GM20000 (cell line): ENCODE measurements at places on chromosomes 1 and 21.

DNA sequence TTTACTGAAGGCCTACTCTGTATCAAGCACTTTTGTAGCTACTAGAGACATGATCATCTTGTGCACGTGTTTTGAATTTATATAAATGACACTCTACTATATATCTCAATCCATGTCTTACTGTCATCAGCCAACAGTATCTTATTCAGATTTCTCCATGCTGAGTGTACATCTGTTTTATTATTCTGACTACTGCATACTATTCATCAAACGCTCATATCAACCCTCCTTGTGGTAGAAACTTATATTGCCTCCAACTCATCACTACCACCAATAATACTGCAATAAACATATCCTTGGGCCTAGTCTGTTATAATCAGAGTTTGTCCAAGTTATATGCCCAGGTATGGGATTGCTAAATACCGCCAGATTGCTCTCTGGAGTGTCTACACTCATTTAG lies 81.6 kb upstream of the IRF2BP2 start:
- no peak for DNase-seq

DNA sequence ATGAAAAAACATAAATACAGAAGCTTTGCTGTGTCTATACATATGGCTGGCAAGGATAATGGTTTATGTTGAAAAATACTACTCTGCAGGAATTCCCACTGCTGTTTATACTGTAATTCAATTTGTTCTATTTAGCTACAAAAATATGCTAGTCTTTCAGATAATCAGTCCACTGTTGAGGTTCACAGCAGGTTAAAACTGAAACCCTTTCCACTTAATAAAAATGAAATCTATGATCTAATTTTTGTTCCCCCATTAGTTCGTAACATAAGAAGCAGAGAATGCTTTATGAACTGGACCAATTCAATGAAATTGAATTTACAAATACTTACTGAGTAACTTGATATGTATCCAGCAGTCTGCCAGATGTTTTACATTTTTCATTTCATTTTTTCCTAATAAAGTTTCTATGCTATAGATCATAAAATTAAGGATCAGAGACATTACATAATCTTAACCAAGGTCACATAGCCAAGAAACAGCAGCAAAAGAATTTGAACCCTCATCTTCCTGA lies 360.1 kb upstream of the BEND5 start:
- no peak for DNase-seq

DNA sequence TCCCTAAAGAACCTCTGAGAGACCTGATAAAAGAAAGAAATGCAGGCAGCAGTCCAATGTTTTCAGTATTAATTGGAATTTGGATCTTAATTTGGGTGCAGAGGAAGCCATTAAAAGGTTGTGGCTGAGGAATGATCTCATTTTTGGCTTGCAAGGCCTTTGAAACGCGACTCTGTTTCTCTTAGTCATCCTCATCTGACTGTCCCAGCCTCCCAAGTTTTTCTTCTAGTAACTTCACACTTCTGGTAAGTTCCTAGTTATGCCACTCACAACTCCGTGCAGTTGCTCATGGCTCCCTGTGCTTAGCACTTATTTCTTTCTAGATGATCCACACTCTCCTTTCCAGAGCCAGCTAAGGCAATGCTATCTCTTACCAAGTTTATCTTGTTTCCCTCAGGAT lies 147.4 kb upstream of the USP24 start:
- DNase-seq, result no peak

- no peak for DNase-seq
Measured at GRCh38 chr1:201609661-201610318, 70.9 kb downstream of the NAV1 start.

DNA sequence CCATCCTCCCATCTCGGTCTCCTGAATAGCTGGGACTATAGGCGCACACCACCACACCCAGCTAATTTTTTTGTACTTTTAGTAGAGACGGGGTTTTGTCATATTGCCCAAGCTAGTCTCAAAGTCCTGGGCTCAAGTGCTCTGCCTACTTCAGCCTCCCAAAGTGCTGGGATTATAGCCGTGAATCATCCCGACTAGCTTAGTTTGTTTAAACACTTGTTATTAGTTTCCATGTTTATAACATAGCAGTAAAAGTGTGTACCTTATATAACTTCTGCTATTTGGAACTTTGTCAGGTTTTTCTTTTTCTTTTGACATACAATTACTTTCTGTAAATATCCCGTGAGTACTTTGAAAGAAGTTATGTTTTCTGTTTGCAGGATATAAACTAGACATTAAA lies 60.6 kb upstream of the C1orf21 start:
- no peak for DNase-seq

DNA sequence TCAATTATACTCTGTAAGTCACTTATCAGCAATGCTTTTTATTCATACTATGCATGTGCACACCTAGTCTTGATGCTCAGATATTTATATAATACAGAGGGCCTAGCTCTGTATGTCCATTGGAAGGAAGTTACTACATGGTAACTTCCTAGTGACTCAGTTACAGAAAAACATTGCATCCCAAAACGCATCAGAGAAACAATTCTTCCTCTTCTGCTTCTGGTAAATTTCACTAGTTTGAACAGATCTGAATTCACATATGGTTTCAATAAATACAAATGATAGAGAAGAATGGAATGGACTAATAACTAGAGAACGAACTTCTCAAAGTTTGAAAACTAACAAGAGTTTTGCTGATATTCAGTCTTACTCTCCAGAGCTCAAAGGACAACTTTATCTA lies 811.3 kb upstream of the ADGRL2 start:
- DNase-seq, result no peak

DNA sequence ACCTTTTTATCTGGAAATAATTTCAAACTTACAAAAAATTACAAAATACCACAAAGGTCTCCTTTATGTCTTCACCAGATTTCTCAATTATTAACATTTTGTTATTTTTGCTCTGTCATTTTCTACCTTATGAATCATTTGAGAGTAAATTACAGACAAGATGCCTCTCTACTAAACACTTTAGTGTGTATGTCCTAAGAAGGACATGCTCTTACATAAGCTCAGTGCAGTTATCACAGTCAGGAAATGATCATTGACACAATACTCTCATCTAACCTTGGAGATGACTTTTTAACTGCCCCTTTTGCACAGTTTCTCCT lies 378.9 kb upstream of the RUNX1 start:
- no peak for DNase-seq

- DNase-seq, result no peak
Measured at GRCh38 chr21:29639366-29640079, 300.3 kb downstream of the GRIK1 start.

DNA sequence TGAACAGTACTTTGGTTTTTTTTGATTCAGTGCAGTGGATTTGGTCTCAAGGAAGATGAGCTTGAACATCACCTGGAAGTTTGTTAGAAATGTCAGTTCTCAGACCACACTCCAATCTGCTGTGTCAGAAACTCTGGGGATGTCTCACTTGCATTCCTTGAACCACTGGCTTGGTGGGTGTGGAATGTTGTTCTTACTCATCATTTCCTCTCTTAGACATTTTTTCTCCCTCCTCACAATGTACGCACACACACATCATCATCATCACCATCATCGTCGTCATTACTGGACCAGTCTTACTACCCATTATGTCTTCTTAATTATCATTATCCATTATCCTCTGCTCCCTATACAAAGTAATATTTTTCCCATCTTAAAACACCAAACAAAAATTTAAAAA lies 91.9 kb upstream of the KCNK2 start:
- DNase-seq, result no peak

DNA sequence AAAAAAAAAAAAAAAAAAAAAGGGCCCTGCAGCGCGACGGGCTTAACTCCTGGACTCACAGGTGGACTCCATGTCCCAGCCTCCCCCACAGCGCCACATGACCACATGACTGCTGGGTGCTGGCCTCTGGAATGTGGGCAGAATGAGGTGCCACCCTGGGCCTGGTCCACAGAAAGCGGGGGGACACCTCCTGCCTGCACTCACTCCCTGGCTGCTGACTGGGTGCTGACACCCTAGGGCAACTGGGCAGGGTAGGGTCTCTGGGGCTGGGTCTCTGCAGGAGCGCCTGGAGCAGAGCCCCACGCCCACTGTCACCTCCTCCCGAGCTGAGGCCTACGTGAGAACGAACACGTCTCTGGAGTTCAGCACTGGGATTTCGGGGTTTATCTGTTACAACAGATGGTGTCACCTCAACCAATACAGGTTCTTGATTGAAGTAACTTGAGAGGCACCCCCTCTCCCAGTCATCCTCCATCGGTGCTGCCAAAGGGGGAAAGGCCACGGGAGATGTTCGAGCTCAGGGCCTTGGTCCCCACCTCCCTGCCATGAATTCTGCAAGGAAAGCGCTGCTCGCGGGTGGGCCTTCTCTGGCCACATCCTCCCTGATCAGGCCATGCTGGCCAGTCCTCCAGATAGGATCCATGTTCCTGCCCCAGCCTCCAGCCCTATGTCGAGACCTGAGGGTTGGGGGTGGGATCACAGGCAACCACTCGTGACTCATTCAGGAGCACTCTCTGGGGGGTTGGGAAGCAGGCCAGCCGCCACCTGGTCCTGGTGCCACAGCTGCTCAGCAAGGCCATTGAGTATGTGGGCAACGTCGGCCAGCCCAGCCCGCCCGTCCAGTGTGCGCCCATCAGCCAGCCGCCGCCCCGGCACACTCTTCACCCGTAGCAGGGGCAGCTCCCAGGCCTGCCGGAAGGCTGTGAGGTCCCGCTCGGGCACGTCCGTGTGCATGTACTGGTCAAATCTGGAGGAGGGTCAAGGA lies 5.4 kb downstream of the CPLANE2 start:
- DNase-seq, result no peak

DNA sequence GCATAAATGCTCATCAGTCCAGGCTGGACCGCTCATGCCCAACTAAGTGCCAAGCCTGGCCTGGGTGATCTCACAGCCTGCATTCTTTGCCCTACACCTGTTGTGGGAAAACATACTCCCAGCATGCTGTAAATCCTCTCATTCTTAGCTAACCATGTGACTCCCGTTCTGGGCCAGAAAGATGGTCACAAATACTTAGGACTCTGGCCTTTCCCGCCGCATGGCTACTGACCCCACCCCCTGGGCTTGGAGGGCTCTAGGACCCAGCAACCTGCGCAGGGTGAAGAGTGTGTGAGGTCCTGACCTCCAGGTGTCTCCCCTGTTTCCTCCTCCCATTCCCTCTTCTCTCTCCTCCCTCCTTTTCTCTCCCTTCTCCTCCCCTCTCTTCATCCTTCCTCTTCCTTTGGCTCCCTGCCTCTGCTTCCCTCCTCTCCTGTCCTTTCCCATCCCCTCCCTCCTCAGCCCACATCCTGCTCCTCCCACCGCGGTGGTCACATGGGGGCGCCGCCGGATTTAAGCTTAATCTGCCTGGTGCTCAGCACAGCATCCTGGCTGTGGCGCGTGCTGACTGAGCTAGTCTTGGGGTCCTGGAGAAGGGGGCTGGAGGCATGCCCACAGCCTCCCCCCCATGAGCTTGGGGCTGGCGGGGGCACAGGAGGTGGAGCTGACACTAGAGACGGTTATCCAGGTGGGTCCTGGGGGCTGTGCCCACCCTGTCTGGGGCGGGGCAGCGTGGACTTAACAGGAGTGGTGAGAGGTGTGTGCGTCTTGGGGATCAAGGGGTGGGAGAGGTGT lies at the start of gene CROCC:
Gene CROCC (plus strand): TSS at position 541 of the 795 bp plus-strand sequence. CDS start 88 bp downstream, at position 629.
- DNase-seq, result no peak

GRCh38 chr21:22889445-22889844 lies 1891.2 kb downstream of the NCAM2 start:
- no peak for DNase-seq

- no peak for DNase-seq
Measured at GRCh38 chr1:26723013-26723991, 27.5 kb downstream of the ARID1A start.
